ENCODE measurements at places on chromosomes 13 and 19. TPM values are rescaled to one million over a fixed set of nuclear protein-coding genes. Genes with fewer than 3 reads are reported as not detected.
A peak's percentile ranks its signal among the peaks of the same experiment; 100 is the strongest.

DNA sequence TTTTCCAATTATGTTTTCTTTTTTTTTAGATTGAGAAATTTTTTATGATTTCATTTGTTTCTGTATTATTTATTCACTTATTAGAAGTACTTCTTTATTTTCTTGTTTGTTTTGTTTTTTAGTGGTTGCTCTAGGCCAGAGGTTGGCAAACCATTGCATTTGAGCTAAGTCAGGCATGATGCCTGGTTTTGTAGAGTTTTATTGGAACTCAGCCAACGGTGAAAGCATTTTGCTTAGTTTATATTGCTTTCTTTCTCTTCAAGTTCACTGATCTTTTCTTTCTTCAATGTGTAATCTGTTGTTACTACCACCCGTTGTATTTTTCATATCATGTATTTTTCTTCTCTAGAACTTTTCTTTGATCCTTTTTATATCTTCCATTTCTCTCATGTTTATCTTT, 19.7 kb downstream of the ZNF567 start:
- DNase-seq, result no peak

- DNase-seq, result no peak
These were observed 944 bp downstream of the C19orf85 start for GRCh38 chr19:55463583-55464031.

- no peak for DNase-seq
These were observed 29.9 kb upstream of the ARGLU1 start for GRCh38 chr13:106597749-106598395.

Gene ALOX5AP
- not detected for total RNA-seq

DNA sequence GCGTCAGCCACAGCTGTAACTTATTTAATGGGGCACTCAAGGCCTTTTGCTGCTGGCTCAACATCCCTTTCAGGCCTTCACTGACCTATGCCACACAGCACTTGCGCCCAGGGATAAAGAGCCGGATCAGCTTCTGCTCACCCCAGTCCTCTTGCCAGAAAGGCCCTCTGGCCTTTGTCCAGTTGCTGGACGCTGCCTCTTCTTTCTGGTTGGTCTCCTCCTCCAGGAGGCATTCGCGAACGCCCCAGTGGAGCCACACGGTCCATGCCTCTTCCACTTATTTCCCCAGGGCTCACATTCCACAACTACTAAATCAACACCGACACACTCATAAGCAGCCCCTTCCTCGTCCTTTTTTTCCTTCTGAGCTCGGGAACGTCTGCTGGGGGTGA, 3.7 kb upstream of the ZNF329 start:
- DNase-seq, result peak; percentile 62

DNA sequence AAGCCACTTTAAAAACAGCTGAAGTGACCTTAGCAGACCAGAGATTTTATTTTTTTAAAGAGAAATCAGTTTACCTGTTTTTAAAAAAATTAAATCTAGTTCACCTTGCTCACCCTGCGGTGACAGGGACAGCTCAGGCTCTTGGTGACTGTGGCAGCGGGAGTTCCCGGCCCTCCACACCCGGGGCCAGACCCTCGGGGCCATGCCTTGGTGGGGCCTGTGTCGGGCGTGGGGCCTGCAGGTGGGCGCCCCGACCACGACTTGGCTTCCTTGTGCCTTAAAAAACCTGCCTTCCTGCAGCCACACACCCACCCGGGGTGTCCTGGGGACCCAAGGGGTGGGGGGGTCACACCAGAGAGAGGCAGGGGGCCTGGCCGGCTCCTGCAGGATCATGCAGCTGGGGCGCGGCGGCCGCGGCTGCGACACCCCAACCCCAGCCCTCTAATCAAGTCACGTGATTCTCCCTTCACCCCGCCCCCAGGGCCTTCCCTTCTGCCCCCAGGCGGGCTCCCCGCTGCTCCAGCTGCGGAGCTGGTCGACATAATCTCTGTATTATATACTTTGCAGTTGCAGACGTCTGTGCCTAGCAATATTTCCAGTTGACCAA, 10.8 kb downstream of the PLPPR3 start:
- DNase-seq, result no peak

GRCh38 chr19:49436381-49437017, 4.8 kb downstream of the SLC17A7 start:
- DNase-seq, result peak; percentile 91

Gene ZNF763
- 17.7 TPM for total RNA-seq

GRCh38 chr13:113741191-113741668, 17.8 kb upstream of the TMEM255B start:
- no peak for DNase-seq

- DNase-seq, result no peak
These were observed 29.7 kb upstream of the RGCC start for GRCh38 chr13:41427666-41428065.
